Aorta (tissue), 5 donors: ENCODE measurements at places on chromosomes 7 and 10.

DNA sequence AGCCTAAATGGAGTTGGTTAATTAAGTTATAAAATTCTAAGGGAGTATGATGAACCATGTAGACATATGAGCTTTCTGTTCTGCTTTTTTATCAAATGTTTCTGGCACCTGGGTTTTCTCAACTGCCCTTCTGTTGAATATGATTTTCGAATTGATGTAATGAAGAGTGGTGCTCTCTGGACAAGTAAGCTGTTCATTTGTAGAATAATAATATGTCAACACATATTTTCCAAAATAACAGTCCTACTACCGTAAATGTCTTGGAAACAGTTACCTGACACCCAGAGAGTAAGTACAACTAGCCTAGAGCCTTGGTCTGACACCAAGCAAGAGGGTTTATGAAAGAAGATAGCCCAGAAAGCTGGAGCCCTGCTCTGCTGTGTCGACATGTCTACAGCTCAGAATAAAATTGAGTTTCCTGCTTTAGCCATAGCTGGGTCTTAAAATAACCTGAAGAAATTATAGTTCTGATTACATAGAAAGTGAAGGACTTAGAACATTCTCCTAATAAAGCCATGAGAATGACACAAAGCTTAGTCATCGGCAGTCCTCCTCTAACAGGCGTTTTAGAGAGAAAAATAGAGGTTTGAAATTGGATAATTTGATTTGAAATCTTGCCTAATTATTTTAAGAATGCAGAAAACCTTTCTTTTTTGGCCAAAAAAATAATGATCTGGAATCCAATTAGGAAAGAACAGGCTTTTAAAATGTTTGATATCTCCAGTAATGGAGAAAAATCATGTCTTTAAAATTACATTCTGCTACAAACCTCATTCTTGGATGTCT is 25.1 kb downstream of the HDAC9 start:
- DNase-seq: no peak

DNA sequence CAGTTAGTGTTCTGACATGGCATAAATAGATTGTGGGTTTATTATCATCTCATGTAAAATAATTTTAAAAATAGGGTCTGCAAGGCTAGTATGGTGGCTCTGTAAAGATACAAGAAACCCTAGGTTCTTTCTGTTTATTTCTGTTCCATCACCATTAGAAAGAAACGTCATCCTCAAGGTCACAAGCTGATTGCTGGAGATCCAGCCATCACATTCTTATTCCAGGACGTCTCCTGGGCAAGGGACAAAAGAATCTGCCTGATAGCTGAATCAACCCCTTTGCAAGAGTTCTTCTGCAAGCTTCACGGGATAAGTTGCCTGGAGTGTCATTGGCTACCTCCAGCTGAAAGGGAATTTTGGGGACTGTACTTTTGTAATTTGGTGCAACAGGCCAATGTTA is 184.4 kb downstream of the CAMK1D start:
- DNase-seq: no peak

DNA sequence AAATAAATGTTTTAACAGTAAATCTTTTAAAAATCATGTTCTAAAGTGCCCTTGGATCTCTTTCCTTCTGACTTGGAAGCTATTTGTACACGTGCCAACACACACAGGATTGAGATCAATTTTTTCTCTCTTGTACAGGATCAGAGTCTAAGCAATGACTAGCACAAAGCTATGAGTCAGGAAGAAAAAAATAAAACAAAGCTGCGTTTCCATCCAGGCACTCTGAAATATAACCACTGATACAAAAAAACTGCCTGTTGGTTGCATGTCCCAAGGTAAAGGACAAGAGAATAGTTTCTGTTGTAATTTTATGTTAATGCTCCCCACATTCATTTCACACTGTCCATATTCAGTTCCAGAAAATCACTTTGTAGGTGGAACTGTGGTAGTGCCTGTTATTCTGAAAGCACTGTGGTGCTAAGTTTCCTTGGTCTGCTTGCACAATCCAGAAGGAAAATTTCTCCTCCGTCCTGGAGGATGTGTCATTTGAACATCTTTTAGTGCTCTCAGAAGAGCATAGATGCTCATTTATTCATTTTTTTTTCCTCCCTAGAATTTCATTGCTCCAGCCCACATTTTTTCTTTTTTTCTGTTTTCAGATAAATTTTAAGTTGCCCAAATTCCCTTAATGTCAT is 113.4 kb downstream of the PLXDC2 start:
- DNase-seq: no peak

DNA sequence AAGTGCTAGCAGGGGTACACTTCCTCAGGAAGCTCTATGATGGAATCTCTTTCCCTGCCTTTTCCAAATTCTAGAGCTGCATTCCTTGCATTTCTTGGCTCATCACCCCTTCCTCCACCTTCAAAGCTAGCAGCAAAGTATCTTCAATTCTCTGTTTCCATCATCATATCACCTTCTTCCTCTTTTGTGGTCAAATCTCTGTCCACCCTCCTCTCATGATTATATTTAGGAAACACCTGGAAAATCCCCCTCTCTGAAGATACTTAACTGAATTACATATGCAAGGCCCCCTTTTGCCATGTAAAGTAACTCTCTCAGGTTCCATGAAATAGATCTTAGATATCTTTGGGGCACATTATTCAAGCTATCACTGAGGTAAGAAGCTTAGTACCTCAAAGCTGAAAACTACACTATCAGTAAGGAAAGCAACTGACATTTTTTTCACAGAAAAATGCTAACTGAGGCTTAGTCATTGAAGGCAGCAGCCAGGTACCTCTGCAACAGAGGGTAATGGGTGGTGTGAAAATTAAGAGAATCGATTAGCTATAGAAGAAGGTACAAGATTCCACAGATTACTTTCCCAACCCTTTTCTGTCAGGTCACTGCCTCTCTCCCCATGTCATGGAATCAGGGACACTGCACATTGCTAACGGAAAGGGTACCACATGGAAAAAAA is 197.3 kb downstream of the MACC1 start:
- DNase-seq: no peak

DNA sequence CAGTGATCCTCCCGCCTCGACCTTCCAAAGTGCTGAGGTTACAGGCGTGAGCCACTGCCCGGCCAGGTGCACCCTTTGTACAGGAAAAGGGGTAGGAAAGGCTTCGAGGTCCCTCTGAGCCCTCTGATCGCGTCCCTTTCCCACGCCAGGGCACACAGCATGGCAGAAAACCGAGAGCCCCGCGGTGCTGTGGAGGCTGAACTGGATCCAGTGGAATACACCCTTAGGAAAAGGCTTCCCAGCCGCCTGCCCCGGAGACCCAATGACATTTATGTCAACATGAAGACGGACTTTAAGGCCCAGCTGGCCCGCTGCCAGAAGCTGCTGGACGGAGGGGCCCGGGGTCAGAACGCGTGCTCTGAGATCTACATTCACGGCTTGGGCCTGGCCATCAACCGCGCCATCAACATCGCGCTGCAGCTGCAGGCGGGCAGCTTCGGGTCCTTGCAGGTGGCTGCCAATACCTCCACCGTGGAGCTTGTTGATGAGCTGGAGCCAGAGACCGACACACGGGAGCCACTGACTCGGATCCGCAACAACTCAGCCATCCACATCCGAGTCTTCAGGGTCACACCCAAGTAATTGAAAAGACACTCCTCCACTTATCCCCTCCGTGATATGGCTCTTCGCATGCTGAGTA is 871 bp downstream of the POP7 start:
- DNase-seq: no peak

GRCh38 chr10:17710181-17710580 is 41.8 kb upstream of the TMEM236 start:
- no peak for DNase-seq

DNA sequence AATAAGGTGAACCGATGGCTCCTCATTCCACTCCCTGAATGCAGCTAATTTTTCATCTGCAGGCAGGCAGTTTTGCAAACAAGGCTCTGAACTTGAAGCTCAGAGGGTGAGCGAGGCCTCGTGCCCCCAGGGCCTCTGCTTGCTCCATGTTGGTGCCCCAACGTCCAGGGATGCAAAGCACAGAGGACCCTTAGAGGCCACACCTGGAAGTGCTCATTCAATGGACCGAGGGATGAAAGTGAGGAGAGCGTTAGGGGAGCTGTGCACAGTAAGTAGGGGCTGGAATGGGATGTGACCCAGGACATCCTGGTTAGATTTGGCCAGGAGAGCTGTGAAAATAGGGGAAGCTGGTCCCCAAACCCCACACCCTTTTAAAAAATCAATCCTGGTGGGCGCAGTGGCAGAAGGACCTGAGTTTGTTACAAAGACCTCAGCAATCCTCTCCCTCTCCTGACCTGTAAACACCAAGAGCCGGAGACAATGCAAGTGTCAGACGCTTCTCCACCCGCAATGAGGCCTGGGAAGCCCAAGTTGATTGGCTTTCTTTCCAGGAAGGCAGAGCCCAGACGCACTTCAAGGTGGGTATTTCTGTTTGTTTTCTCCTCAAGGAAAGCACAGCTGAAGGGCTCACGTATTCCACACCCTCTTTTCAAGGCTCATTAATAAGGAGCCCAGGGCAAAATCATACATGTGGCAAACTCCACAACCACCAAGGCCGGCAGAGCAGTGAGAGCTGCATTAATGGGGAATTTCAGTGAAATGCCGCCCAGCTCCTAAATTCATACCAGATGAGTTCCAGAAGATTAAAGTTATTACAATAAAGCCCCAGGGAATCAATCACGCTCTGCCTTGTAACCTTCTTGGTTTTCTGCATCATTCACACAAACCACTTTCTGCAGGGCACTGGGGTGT is 14.1 kb upstream of the CXCL12 start:
- peak; percentile 14 for DNase-seq

GRCh38 chr10:47036771-47037170 is 125.5 kb downstream of the PTPN20 start:
- DNase-seq: no peak

DNA sequence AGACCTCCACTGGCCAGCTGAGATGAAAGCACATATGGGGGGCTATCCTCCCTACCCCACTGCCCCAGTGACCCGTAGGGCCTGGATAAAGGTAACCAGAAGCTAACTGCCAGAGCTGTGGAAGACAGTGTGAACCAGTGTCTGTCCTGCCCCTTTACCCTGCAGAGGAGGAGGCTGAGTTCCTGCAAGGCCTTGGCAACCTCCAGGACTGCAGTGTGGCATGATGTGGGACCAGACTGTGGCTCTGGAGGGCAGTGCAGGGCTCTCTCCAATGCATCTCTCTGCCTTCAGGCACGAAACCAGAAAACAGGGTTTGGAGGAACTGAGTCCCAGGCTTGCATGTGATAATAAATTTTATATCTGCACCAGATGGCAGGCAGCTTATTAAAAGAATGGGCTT is 93.1 kb downstream of the EPC1 start:
- DNase-seq: no peak

- DNase-seq: no peak
Observed at GRCh38 chr10:63919575-63920279, 398.5 kb downstream of the REEP3 start.

GRCh38 chr10:126638542-126638941 is 32.0 kb downstream of the C10orf90 start:
- DNase-seq: no peak

- DNase-seq: no peak
Observed at GRCh38 chr7:5691606-5692005, 89.9 kb downstream of the RNF216 start.

GRCh38 chr7:14931511-14932215 is 29.1 kb upstream of the DGKB start:
- no peak for DNase-seq

GRCh38 chr7:28172958-28173357 is 7.6 kb downstream of the JAZF1 start:
- no peak for DNase-seq

DNA sequence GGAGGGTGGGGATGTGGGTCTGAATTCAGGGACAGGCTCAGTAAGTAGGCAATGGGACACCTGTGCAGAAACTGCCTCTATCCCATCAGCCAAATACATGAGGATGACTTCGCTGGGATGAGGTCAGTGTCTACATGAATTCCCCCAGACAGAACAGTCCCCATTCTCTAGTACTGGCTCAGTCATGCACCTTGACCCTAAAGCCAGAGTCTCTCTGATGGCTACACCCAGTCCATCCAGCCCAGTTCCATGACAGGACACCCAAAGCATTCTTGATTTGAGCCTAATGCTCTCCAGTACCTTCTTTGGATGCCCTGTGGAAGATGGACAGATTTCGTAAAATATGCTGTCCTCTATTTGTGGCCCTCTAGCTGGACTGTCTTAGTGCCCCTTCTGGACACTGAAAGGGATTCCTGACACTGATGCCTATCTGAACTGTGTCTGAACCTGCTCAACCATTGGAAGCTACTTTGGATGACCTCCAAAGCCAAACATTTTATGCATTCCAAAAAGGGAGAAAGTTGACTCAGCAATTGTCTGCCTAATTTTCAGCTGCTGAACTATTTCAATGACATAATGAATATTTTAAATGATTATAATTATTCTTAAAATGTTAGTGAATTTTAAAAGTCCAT is 14.6 kb downstream of the SFRP4 start:
- DNase-seq: no peak

DNA sequence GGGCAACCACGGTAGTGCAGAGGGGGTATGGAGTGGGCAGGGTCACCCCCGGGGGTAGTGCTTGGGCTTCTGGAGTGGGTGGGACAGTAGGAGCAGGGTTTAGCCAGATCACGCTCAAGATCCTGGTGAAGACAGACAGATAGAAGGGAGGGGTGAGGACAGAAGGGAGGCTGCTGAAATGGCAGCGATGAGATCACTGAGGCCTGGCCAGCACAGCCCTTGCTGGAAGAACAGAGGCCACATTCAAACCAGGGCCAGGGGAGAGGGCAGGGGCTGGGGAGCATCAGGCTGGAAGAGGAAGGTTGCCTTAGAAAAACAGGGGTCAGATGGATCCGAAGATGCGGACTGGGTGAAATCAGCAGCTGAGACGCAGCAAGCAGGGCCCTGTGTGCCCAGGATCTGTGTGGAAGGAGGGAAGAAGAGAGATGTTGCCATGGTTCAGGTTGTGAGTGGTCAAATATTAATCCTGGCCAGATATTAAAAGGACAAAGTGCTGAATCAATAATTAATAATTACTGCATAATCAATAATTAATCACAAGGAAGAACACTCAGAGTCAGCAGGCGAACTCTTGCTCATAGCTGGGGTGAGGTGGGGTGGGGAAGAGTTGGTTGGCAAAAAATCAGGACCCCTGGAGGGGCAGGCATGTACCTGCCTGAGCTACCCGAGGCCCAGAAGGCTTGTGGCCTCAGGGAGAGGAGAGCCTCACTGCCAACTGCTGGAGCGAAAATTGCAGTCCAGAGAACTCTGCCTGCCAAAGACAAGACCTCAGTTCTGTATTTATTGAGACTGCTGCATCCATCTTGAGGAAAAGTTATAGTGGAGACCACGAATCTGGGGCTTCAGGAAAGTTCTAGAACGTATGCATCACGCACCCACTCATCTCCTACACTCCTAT is 105.7 kb downstream of the GRB10 start:
- DNase-seq: no peak

- peak; percentile 47 for DNase-seq
Observed at GRCh38 chr10:111974325-111974724, 209.2 kb downstream of the GPAM start.

GRCh38 chr10:30671026-30671616 is 41.6 kb upstream of the LYZL2 start:
- no peak for DNase-seq

GRCh38 chr10:112584276-112584675 is 137.3 kb downstream of the VTI1A start:
- no peak for DNase-seq
